ENCODE measurements at places on chromosomes 3 and 15.

GRCh38 chr3:168512802-168513201 is 417.1 kb upstream of the GOLIM4 start:
- DNase-seq = no peak

DNA sequence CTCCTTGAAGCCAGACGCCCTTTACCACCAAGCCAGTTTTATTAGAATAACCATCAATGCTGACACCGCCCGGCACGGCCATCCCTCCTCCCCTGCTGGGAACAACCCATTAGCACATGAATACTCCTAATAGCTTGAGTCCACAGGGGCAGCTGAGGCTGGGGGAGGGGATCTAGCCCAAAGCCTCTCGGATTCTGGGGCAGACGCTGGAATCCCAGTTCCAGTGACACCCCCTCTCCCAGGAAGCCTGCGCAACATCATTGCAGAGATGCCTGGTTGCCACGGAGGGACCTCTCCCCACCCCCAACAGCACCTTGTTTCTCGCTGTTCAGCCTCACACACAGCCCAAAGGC is 1.2 kb upstream of the LINGO1 start:
- no peak for DNase-seq

- DNase-seq = peak; percentile 99
Observed at GRCh38 chr3:64266065-64266931, 41.0 kb upstream of the PRICKLE2 start.

DNA sequence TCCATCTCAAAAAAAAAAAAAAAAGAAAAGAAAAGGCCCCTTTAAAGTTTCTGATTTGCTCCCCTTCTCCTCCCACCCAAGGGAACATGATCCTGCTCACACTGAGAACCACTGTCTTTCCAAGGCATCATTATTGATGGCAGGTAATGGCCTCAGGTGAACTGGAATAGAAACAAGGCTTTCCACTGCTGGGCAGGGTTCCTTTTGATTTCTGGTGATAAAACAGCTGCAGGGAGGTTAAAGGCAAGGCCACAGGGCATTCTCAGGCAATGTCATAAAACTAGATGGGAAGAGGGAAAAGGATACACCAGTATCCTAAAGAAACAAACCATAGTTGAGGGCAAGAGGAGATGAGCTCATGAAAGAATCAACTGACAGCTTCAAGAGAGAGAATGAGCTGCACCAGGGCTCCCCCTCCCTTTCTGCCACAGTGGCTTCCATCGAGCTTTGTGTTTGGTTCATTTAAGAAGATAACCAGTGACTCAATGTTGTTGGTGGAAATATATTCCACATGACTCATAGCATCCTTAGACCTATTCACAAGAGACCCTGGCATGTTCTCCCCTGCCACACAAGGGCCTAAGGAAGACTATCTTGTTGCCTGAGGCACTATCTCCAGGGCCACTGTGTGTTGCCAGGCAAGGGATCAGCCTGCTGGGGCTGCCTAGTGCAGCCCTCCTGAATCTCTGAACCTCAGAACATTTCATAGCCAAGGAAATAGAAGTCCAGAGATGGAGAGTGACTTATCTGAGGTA is 86.4 kb downstream of the WDR76 start:
- peak; percentile 97 for DNase-seq

GRCh38 chr15:87746333-87746732 is 510.2 kb downstream of the NTRK3 start:
- peak; percentile 52 for DNase-seq

DNA sequence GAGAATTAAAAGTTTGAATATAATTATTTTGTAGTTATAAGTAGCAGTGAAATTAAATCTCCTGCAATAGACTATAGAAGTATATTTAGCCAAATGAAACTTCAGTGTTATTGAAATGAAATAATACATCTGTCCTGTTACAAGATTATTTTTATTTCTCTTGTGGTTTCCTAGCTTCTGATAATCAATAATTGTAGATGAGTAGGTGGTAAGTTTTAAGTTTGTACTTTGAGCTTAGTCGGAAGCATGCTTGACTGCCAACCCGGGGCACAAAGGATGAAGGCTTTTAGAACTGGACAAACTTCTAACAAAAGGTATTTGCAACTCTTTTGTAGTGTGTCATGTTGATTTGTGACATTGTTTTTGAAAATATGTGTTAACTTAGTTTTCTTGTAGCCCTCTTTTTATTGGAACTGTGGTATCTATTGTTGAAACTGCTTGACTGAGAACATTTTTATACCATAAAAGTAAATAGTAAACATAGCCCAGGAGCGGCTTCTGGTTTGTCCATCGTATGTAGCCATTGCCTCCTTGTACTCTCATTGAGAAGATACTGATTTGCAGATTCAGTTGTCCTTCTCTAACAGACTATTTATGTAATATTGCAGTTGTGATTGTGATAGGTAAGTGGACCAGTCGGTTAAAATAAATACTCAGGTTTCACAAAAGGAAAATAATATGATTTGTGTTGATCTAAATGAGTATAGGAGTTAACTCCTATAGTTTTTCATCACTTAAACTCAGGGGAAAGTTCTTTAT is 2.9 kb downstream of the CTNNB1 start:
- no peak for DNase-seq

DNA sequence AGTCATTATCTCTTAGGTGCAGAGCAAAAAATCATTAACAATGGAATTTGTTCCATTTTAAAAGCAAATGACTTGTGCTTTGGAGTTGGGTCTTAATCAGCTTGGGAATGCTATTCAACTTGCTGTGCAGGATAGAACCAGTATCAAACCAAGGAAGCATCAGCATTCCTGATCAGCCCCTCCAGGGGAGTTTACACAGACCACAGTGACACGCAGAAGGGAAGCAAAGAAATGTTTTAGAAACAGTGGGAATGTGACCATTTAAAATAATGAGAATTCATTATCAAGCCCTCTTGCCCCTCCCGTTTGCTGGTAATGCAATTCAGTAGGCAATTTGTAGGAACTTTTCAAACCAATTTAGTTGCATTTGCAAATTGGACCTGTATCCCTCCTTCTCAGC is 155.1 kb downstream of the LRTM1 start:
- DNase-seq = peak; percentile 19

GRCh38 chr3:187919048-187919447 is 173.8 kb upstream of the BCL6 start:
- DNase-seq = peak; percentile 13

- peak; percentile 25 for DNase-seq
Observed at GRCh38 chr3:146536681-146537080, 7.7 kb downstream of the PLSCR1 start.

DNA sequence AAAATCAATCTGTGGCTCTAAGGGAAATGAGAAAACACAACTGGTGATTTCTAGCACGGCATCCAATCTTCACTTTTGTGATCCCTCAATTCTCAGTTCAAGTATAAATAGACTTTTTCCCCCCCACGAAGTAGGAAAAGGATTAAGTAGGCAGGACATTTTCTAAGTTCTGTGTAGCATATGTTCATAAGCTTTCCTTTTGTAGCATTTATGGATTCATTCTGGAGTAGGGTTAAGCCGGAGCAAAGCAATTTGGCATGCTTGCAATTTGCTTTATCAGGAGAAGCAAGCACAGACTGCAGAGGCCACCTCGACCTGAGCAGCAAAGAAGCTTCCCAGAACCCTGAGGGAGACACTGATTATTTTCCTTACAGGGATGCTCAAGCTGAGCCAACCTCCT is 66.3 kb downstream of the FHIT start:
- DNase-seq = no peak

GRCh38 chr15:38406436-38406835 is 47.5 kb upstream of the FAM98B start:
- peak; percentile 29 for DNase-seq

- DNase-seq = peak; percentile 32
Observed at GRCh38 chr3:169173231-169173630, 490.3 kb downstream of the MECOM start.

- no peak for DNase-seq
Observed at GRCh38 chr3:56887402-56888025, 85.8 kb upstream of the ARHGEF3 start.

GRCh38 chr15:81338170-81339007 is 14.4 kb upstream of the STARD5 start:
- DNase-seq = peak; percentile 97

DNA sequence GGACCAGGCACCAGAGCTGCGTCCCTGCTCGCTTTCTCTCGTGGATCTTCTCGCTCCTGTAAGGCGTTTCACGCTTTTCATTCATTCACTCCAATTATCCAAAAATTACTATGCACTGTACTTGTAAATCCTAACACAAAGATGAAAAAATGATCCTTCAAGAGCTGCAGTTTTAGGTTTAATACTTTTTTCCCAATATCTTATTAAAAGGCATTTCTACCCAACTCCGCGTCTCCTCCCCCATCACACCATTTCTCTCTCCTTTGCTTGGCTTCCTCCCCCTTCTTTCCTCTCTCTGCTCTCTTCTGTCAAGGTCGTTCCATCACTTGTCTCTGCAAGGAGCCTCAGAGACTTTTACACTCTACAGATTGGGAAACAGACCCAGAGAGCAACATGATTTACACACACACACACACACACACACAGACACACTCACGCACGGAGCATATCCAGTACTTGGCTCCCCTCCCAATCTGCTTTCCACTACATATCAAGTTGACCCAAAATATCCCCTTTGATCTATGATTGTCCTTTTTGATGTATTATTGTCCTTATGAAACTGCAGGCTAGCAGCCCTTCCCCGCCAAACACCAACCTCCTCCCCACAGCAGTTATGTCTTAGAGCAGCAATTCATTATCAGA is 479 bp upstream of the CLDN1 start:
- DNase-seq = peak; percentile 31

DNA sequence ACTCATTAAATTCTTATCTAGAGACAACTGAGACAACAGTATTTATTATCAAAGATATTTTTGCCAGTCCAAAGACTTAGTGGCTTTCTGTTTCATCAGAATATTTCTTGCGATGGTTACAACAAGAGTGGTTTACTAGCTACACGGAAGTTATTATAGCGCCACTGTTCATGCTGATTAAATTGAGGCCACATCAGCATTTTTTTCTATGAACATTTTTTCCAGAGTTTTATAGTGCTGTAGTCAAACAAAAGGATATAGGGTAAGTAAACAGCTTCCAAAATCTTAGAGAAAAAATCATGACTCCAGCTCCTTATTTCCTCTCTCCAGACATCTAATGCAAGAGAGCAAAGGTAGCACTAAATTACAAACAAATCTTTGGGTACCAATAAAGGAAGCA is 1264.4 kb downstream of the ZPLD1 start:
- DNase-seq = no peak

GRCh38 chr3:181363231-181363630 is 348.5 kb upstream of the SOX2 start:
- no peak for DNase-seq

DNA sequence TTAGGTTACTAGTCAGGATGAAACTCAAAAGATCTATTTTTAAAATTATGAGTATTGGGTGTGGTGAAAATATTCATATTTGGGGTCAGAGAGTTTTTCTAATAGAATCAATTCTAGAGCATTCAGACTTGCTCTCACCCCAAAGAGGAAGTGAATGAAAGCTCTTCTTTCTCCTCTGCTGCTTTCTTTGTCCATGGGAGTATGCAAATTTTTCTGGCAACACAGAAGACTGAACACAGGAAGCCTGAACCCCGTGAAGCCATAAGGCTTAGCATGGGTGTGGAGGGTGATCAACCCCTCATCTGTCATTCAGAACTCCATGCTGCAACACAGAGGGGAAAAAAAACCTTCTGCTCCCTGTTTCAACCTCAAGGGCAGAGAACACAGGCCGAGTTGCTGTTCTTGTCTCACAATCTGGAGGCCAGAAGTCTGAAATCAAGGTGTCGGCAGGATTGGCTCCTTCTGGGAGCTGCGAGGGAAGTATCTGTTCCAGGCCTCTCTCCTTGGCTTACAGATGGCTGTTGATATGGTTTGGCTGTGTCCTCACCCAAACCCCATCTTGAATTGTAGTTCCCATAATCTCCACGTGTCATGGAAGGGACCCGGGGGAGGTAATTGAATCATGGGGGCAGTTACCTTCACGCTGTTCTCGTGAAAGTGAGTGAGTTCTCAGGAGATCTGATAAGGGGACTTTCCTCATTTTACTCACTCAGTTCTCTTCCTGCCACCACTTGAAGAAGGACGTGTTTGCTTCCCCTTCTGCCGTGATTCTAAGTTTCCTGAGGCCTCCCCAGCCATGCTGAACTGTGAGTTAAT is 33.7 kb upstream of the CD47 start:
- DNase-seq = no peak

GRCh38 chr3:33426630-33427317 is 13.4 kb downstream of the UBP1 start:
- no peak for DNase-seq

DNA sequence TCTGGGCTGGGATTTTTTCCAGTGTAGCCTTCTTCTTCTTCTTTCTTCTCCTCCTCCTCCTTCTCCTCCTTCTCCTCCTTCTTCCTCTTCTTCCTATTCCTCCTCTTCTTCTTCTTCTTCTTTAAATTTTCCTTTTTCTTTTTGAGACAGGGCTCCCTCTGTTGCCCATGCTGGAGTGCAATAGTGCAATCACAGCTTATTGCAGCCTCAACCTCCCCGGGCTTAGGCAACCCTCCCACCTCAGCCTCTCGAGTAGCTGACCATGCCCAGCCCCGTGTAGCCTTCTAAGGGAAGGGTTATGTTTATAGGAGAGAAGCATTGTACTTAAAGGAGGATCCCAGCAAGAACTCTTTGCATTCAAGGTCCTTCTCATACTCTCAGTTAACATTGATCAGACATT is 24.0 kb upstream of the MYO1E start:
- no peak for DNase-seq

DNA sequence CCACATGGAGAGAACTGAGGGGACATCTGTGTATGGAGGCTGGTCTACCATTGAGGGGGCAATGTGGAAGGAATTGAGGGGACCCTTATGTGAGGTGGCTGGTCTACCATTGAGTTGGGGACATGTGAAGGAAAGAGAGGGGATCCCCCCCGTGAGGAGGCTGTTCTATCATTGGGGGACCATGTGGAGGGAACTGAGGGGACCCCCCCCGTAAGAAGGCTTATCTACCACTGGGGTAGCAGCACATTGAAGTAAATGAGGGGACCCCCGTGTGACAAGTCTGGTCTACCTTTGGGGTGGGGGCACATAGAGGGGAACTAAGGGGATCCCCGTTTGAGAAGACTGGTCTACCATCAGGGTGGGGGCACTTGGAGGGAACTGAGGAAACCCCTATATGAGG is 158.0 kb downstream of the FBLN2 start:
- DNase-seq = no peak

DNA sequence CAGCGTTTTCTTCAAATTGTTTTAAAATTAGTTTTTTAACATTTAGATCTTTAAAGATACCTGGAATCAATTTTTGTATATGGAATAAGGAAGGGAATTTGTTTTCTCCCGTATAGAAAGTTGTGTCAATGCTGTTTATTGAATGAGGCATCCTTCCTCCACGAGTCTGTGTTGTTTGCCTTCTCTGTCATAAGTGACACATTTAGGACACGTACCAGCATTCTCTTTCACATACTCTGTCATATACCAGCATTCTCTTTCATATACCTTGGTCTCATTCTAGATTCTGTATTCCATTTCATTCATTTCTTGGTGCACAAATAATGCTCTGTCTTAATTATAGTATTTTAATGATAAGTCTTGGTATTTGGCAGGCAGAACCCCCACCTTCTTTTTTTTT is 10.3 kb downstream of the ATP11B start:
- no peak for DNase-seq

DNA sequence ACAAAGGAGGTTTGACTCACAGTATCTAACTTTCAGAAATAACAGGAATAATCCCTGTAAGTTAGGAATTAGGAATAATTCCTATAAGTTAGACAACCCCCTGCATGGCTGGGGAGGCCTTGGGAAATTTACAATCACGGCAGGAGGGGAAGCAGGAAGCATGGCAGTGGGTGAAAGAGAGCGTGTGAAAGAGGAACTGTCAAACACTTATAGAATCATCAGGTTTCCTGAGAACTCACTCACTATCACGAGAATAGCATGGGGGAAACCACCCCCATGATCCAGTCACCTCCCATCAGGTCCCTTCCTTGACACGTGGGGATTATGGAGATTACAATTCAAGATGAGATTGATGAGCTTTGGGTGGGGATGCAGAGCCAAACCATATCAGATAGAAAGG is 385.5 kb downstream of the IL20RB start:
- DNase-seq = no peak
